Activated CD4-positive, alpha-beta memory T cell treated with anti-CD3 and anti-CD28 coated beads for 36 hours (primary cell): ENCODE measurements at places on chromosomes 12 and 14. TPM values are rescaled to one million over a fixed set of nuclear protein-coding genes. Genes with fewer than 3 reads are reported as not detected.

KCNK13 gene
- total RNA-seq, result not detected

KIF26A gene
- total RNA-seq, result 0.38 TPM

GRCh38 chr14:72383865-72384264 is 451.6 kb downstream of the RGS6 start:
- DNase-seq, result no peak
- peaks cover 11% of the 10 kb centered on the region for H3K27me3 ChIP-seq
- H3K4me1 ChIP-seq, result no peaks in the 10 kb centered on the region
- no peak overlapping the region for H3K27ac ChIP-seq

GRCh38 chr12:51661836-51662235 is 70.8 kb downstream of the SCN8A start:
- H3K27me3 ChIP-seq, result peaks cover 14% of the 10 kb centered on the region
- H3K27ac ChIP-seq, result no peak overlapping the region
- no peaks in the 10 kb centered on the region for H3K36me3 ChIP-seq
- H3K4me3 ChIP-seq, result no peak overlapping the region

DNA sequence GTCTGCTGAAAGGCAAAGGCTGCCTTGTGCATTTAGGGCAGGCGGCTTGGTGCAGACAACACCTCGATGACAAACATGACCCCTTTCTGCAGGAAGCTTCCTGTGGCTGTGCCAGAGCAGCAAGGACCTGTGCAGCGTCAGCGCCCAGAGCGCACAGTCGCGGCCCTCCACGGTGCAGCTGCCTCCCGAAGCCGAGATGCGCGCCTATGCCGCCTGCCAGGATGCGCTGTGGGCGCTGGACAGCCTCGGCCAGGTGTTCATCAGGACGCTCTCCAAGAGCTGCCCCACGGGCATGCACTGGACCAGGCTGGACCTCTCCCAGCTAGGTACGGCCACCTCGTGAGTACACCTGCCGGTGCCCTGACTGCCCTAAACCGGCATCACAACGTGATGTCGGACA is 57.3 kb downstream of the ANKRD9 start:
- no peaks in the 10 kb centered on the region for H3K4me1 ChIP-seq
- H3K27me3 ChIP-seq, result no peaks in the 10 kb centered on the region
- DNase-seq, result no peak
- H3K27ac ChIP-seq, result no peak overlapping the region
- peaks cover 3% of the 10 kb centered on the region for H3K36me3 ChIP-seq

SPX gene
- 0.94 TPM for total RNA-seq

DNA sequence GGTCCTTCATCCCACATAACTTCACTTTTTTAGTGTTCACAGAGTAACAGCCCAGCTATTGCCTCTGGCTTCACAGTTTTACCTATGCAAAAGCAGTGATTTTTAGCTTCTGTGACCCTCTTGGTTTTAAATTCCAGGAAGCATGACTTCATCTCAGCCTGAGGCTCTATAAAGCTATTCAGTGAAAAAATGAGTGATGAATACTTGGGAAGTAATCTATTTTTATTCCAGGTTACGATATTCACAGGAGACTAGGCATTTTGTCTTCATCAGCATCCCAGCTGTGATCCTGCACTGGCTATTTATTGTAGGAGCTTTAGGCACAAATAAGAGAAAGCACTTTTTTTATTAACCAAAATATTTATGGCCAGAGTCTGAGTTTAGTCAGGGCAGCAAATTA is 164.8 kb downstream of the SNAPC1 start:
- no peak overlapping the region for H3K27ac ChIP-seq
- no peak for DNase-seq
- no peak overlapping the region for H3K4me3 ChIP-seq
- H3K36me3 ChIP-seq, result no peaks in the 10 kb centered on the region

- no peak overlapping the region for H3K4me3 ChIP-seq
- peaks cover 24% of the 10 kb centered on the region for H3K4me1 ChIP-seq
- H3K36me3 ChIP-seq, result no peaks in the 10 kb centered on the region
- H3K27ac ChIP-seq, result no peak overlapping the region
These were observed 2.1 kb downstream of the NFATC4 start for GRCh38 chr14:24369907-24370687.

DNA sequence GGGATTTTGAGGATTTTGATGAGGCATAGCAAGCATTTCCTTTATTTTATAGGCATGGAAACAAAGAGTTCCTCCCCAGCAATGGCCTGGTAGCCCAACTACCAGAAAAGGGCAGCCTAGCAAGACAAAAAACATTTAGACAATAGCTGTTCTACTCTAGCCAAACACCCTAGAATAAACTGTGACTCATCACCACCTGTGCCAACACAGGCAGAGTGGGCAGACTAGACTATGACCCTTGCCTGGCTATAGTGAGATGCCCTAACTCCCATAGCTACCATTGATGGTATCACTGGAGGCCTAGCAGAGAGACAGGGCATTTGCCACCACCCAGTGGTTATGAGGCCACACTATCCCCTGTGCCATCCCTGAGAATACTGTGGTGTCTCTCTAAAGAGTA is 15.5 kb upstream of the CCER1 start:
- no peaks in the 10 kb centered on the region for H3K4me1 ChIP-seq
- no peak overlapping the region for H3K27ac ChIP-seq
- no peaks in the 10 kb centered on the region for H3K36me3 ChIP-seq
- H3K4me3 ChIP-seq, result no peak overlapping the region
- DNase-seq, result no peak

- H3K36me3 ChIP-seq, result no peaks in the 10 kb centered on the region
- DNase-seq, result peak; percentile 56
- peaks cover 1% of the 10 kb centered on the region for H3K27me3 ChIP-seq
- H3K4me3 ChIP-seq, result no peak overlapping the region
- peaks cover 17% of the 10 kb centered on the region for H3K4me1 ChIP-seq
- H3K27ac ChIP-seq, result no peak overlapping the region
These were observed 6.2 kb upstream of the OAS1 start for GRCh38 chr12:112900298-112901145.

GALNT4 gene
- total RNA-seq, result 6.0 TPM

ACRBP gene
- total RNA-seq, result 1.2 TPM

MUCL1 gene
- total RNA-seq, result not detected

SAMD15 gene
- not detected for total RNA-seq

DNA sequence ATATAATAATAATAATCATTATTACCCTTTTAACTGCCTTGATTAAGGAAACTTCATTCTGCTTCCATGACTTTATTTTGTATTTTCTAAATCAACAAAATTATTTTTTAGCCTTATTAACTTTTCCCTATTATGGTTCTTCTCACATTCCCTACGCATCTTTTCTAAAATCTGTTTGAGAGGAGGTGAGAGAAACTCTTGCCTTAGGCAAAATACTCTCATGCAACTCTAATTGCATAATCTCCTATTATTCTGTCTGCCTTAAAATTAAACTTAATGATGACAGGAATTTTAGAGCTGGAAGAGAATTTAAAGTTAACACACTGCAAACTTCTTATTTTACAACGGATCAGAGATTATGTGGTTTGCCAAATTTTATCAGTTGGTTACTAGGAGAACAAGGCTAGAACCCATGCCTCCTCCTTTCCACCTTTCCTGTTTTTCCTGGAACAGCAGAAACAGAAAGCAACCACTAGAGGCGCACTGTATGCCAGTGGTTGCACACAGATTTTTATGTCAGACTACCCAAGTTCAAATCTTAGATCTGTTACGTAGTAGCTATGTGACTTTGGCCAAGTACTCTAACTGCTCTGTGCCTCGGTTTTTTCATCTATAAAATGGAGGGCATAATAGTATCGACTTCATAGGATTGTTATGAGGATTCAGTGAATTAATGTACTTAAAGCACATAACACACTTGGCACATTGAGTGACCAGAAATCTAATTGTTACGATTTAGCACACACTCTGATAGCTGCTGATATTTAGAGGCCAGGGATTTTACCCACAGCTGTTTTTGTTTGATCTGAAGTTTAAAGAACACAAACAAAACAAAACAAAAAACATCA is 4.3 kb upstream of the BRMS1L start:
- no peak overlapping the region for H3K4me3 ChIP-seq
- no peaks in the 10 kb centered on the region for H3K27me3 ChIP-seq
- no peak overlapping the region for H3K27ac ChIP-seq
- DNase-seq, result no peak
- H3K4me1 ChIP-seq, result peaks cover 3% of the 10 kb centered on the region

DNA sequence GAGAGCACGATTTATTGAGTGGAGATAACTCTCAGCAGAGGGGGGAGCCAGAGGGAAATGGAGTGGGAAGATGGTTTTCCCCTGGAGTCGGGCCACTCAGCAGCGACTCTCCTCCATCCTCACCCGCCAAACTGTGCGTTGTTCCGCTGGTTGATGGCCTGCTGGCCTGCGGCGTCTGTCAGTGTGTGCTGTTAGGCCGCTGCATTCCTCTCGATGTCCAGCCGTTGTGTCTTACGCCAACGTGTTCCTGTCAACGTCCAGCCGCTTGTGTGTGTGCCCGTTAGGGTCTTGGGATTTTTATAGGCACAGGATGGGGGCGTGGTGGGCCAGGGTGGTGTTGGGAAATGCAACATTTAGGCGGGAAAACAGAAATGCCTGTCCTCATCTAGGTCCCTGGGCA is 69.2 kb downstream of the PTPRQ start:
- H3K4me1 ChIP-seq, result no peaks in the 10 kb centered on the region
- H3K27me3 ChIP-seq, result no peaks in the 10 kb centered on the region
- H3K36me3 ChIP-seq, result no peaks in the 10 kb centered on the region
- no peak for DNase-seq
- no peak overlapping the region for H3K4me3 ChIP-seq
- H3K27ac ChIP-seq, result no peak overlapping the region

DNA sequence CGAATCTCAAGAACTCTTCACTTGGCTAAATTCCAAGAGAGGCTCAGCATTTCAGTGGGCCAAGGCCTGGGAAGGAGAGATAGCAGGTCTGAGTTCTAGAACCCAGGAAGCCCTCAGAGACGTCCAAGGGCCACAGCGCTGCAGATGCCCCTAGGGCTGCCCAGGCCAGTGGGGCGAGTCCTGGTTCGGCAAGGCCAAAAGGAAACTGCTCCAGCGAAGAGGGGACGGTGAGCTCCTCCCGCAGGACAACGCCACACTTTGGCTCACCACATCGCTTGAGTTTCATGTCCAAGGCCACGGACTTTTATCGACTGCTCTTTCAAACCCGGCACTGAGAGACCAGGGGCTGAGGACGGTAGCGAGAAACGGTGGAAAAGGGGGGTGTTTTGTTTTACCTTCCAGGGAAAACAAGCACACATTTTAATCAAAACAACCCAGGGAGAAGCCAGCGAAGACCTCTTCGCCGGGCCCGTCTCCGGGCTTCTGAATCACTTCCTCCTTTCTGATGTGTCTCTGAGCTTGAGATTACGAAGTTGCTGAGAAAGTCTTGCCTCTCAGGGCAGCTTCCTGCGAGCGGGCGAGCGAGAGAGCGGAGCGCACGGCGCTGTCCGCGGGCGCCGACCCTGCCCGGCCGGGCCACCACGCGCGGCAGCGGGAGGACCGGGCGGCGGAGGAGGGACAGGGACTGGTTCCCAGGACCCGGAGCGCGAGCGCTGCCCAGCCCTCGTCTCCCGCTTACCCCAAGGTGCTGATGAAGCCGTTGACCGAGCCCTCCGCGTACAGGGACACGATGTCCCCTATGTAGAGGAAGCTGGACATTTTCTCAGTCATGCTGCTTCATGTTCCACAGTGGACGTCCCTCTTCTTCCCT is 808 bp downstream of the ITPR2 start:
- no peaks in the 10 kb centered on the region for H3K27me3 ChIP-seq
- peaks cover 42% of the 10 kb centered on the region for H3K4me1 ChIP-seq
- H3K27ac ChIP-seq, result peak overlapping the region; percentile 98
- DNase-seq, result peak; percentile 80
- no peaks in the 10 kb centered on the region for H3K36me3 ChIP-seq

DNA sequence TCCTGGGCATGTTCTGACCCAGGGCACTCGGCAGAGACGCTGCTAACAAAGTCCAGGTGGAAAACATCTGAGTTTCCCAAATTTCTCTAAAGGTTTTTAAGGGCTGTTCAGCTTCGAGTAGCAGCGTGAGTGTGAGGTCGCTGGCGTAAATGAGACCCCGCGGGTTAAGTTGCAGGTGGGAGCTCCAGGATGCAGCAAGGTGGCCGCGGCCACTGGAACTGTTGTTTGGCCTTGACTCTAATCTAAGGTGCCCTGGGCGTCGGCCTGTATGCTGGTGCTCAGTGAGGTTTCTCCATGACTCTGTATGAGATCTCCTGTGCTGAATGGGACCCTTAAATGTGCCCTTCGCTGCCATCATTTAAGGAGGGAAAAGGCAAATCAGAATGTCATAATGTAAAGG is 50.7 kb downstream of the ELK3 start:
- no peak overlapping the region for H3K27ac ChIP-seq
- H3K4me1 ChIP-seq, result peaks cover 55% of the 10 kb centered on the region
- H3K36me3 ChIP-seq, result peaks cover 31% of the 10 kb centered on the region

- no peak overlapping the region for H3K27ac ChIP-seq
- DNase-seq, result no peak
- no peaks in the 10 kb centered on the region for H3K36me3 ChIP-seq
- H3K4me1 ChIP-seq, result no peaks in the 10 kb centered on the region
These were observed 5.3 kb downstream of the RNF212B start for GRCh38 chr14:23243066-23243465.

KITLG gene
- 0.07 TPM for total RNA-seq

NUDT4 gene
- 58.2 TPM for total RNA-seq

HNF1A gene
- total RNA-seq, result not detected

HOXC12 gene
- total RNA-seq, result not detected

GRCh38 chr12:49825971-49826421 is 2.2 kb downstream of the NCKAP5L start:
- DNase-seq, result no peak
- no peaks in the 10 kb centered on the region for H3K27me3 ChIP-seq
- H3K4me3 ChIP-seq, result no peak overlapping the region
- peaks cover 27% of the 10 kb centered on the region for H3K4me1 ChIP-seq
- peaks cover 2% of the 10 kb centered on the region for H3K36me3 ChIP-seq

- no peaks in the 10 kb centered on the region for H3K36me3 ChIP-seq
- H3K4me3 ChIP-seq, result no peak overlapping the region
- peaks cover 3% of the 10 kb centered on the region for H3K4me1 ChIP-seq
- DNase-seq, result peak; percentile 18
These were observed 111.9 kb upstream of the CPM start for GRCh38 chr12:69044887-69045286.

ATXN2 gene
- 39.4 TPM for total RNA-seq

NKX2-1 gene
- total RNA-seq, result not detected
